Astrocyte (in vitro differentiated cells and primary cell): ENCODE measurements at places on chromosomes 12 and 14. TPM values are rescaled to one million over a fixed set of nuclear protein-coding genes. Genes with fewer than 3 reads are reported as not detected.

GRCh38 chr14:39431416-39432178, 636 bp downstream of the FBXO33 start:
- no peak for DNase-seq

DNA sequence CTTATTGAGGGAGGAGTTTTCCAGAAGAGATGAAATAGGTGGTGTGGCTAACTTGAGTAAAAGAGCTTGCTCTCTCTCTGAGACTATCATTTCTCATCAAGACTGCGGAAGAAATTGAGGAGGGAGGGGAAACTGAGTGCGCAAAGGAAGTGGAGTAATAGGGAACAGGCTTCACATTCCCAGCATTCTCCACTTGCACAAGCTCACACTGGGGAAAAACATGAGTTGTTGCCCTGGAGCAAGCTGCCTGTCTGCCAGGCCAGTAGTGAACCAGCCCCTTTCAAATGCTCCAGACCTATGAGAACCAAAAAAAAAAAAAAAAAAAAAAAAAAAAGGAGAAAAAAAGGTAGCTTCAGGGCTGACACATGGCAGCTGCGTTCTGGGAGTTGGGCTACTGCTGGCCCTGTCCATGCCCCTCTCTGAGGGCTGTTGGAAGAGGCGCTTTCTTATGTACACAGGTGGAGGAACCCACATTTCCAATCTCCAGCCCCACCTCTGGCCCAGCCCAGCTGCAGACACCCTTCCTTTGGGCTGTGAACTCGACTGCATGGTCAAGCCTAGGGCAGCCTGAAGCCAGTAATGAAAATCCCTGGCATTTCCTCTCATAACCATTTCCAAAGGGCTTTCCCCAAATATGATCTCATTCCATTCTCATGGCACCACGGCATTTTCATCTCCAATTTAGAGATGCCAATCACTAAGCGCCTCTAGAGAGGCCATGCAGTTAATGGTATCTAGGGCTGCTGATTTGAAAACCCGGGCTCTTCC, 32.5 kb upstream of the EMP1 start:
- no peak for DNase-seq

SLC17A8 gene
- not detected in 2 replicates for total RNA-seq

DNA sequence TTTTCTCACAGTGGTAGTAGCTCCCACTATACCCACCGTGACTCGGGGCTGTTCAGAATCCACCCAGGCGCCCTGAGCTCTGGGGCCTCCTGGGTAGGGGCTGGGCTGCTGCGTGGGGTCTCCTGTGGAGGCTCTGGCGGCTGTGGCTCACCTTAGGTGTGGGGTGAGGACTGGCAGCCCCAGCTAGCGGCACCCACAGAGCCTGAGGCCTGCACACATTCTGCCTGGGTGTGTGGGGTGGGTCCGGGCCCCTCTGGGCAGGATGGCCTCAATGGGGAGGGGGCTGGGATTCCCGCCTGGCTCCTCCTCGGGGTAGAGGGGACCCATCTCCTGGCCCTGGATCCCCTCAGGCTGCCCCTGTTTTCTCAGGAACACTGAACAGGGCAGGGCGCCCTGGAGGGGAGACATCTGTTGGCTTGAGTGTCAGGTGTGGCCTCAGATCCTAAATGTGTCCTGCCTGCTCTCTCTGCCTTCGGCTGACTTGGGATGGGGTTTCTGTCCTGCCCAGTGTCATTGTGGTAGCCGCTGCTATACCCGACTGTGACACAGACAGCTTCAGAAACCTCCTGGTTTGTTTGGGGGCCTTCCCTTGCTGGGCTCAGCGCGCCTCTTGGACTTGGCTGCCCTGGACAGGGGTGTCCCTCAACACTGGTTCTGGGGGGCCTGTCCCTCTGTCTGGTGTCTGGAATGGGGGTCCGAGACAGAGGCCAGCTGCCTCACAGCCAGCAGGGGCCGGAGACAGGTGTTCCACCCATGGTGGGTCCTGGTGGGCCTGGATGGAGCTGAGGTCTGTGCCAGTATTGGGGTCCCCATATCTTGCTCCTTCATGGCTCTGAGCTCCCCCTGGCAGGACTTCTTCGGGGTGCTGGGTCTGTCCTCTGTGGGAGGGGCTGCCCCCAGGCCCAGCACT, 354.9 kb downstream of the TMEM121 start:
- DNase-seq: no peak
